GM23248 (cell line): ENCODE measurements at places on chromosomes 16 and 17. TPM values are rescaled to one million over a fixed set of nuclear protein-coding genes. Genes with fewer than 3 reads are reported as not detected.
A peak's percentile ranks its signal among the peaks of the same experiment; 100 is the strongest.

DNA sequence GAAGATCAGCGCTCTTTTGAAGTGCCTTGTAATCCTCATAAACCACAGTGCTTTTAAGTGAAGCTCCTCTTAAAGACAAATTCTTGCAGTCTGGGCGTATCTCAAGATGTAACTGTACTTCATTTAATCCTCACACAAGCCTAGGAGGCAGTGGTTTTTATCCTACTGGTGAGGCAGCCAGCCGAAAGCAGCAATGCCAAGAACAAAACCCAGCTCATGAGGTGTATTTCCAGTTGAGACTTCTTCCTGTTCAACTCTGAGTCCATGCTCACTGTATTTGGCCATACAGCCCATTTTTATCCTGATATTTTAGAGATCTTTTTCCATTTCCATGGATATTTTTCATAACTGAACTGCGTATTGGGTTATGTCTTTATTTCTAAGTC, 13.7 kb downstream of the CTRB2 start:
- DNase-seq, result no peak

DNA sequence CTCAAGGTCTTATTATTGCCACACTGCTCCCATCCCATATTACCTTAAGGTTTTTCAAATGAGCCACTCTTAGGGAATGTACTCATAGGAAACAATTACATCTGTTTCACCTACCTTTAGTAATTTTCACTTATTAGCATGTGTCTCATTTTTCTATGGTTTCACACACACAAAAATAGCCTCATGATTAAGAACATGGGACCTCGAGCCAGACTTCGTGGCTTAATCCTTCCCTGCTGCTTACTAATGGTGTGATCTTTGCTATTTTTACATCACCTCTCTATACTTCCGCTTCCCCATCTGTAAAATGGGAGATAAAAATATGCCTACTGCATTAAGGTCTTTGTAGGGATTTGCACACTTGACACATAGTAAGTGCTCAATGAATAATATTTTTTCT, 38.5 kb downstream of the OTOA start:
- DNase-seq, result no peak

GRCh38 chr17:66777689-66778225, 57.2 kb upstream of the CACNG5 start:
- peak; percentile 10 for DNase-seq

GRCh38 chr17:42131981-42132432, 9.4 kb downstream of the HSPB9 start:
- DNase-seq, result peak; percentile 58

GRCh38 chr16:55703003-55704001, 47.5 kb downstream of the SLC6A2 start:
- DNase-seq, result peak; percentile 78

GRCh38 chr17:76531486-76532038, 5.9 kb downstream of the CYGB start:
- DNase-seq, result no peak

- DNase-seq, result no peak
Observed at GRCh38 chr17:58538811-58539409, 24.5 kb upstream of the MTMR4 start.

The CRHR1 gene
- polyA plus RNA-seq, result not detected in 2 replicates

DNA sequence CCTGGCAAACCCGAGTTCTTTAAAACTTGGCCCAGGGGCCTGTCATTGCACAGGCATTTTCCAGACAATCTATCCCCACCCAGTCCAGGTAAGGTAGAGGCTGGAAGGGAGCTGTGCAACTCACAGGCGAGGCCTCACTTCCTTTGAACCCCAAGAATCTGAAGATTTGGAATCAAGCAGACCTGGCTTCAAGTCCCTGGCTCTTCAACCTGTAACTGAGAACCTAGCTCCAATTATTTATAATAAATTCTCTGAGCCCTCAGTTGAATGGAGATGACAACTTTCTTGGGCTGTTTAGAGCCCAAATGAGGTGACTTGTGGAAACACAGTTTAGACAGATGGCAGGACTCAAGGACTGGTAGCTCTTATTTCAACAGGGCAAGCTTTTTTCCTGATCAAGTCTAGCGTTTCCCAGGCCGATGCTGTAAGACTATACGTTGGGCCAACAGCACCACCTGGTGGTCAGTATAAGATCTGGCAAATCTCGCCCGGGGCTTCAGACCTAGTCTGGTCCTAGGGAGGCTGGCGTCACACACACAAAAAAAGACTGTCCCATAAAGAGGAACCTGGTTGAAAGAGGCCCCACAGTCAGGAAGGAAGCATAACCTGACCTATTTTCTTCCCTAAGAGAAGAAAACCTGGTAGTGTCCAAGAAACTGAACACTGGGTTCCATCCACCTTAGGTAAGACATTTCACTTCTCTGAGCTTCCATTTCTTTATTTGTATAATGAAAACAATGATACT, 117.9 kb downstream of the C17orf67 start:
- peak; percentile 92 for DNase-seq

The PSKH1 gene
- polyA plus RNA-seq, result 22.7 and 23.6 TPM in 2 replicates

DNA sequence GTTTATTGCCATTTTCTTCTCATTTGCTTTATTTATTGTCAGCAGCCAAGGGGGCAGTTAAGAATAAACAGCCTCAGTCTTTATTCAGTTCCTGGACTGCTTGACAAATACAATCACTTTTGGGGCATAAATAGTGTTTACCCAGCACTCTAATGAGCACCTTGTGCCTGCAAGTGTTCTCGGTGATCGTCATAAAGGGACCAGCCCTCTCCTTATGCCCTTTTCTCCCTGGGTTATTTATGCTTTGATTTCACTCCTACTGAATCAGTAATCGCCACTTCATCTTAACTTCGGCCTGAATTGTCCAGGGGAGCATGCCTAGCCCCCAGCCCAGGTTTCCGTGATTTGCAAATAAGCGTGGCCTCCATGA, 55.7 kb upstream of the CACNG5 start:
- DNase-seq, result no peak

The CNTD1 gene
- polyA plus RNA-seq, result 0.14 and 0.71 TPM in 2 replicates

The MT1X gene
- 126 and 146 TPM in 2 replicates for polyA plus RNA-seq

DNA sequence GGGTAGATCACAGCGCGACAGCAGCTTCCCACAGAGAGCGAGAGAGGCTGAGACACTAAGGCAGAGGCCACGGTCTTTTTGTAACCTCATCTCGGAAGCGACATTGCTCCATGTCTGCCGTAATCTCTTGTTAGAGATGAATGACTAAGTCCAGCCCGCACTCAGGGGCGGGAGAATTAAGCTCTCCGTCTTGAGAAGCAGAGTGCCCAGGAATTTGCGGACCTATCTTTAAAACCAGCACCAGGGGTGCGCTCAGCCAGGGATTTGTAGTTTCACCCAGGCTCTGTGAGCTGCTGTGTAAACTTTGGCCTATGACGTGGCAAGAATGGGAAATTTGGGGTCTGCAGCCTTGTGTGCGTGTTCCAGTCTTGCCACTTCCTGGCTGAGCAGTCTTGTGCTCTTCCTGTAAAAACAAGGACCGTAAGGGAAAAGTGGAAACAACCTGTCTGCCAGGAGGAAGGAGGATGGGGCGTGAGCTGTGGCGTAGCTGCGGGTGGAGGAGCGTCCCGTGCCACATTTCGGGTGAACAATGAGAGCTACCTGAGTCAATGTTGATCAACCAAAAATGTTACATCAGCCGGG, 16.0 kb upstream of the JPH3 start:
- no peak for DNase-seq

GRCh38 chr17:61353615-61354014, 46.0 kb upstream of the TBX2 start:
- no peak for DNase-seq
